ENCODE measurements at places on chromosomes 3 and 15.

DNA sequence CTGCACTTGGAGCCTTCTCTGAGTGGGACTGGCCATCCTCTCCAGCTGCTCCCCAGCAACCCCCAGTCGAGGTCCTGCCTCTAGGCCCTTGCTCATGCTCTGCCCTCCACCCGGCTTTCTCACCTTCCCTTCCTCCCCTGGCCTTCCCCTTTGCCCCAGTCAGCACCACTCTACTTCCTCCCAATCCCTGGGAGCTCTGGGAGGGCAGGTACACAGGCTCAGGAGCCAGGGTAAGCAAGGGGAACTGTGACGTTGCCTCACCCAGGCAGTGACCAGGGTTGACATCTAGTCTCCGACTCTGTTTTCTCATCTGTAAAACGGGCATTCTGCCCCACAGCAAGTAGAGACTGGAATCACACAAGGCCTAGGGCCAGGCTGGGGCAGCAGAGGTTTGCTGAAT lies 66.6 kb upstream of the TMEM115 start:
- no peak for DNase-seq

- DNase-seq, result no peak
These were observed 40.7 kb upstream of the VILL start for GRCh38 chr3:37949866-37950265.

GRCh38 chr3:32815841-32816438 lies 1.9 kb upstream of the TRIM71 start:
- no peak for DNase-seq

DNA sequence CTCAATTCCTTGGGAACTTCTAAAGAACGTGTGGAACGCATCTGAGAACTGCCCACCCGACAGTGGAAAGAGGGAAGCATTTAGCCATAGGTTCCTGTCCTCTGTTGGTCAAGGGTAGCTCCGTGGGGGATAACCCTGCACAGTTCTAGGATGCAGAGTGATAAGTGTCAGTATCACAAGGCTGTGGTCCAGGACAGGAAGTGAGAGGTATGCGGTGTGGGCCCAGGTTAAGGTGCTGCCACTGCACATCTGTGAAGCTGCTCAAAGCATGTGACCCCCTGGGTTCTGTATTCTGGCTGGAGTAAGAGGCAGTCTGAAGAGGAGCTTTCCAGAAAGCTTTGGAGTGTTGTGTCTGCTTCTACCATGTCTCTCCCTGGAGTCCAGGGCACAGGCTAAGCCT lies 51.7 kb upstream of the HES1 start:
- no peak for DNase-seq

DNA sequence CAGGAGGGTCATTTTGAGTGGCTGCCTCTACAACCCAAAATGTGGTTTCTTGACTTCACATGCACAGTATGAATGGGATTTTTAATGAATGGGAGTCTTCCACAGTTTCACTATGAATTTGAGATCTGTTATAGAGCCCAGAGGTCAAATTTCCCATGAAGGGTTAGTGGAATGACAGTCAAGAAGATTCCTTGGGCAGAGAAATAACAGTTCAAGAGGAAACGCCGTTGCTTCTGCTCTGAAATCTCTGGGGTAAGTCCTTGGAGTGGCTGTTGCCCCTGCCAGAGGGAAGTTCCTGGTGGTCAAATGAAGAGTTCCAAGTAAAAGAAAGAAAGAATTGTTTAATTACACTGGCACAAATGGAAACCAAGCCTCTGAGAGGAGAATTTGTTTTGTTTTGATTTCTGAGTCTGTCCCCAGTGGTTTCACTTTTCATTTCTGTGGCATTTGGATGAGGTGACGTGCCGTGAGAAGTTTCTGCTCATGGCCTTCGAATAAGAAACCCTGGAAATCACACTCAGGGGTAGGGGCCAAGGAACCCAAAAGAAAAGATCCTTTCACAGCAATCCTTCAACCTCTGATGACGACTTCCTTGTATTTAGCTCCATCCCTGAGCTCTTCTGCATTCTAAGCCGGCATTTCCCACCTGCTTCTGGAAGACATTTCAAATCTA lies 77.5 kb upstream of the IL12A start:
- no peak for DNase-seq

GRCh38 chr3:187774185-187774789 lies 29.0 kb upstream of the BCL6 start:
- no peak for DNase-seq

GRCh38 chr3:150146991-150147761 lies 176.5 kb upstream of the PFN2 start:
- DNase-seq, result peak; percentile 48

- DNase-seq, result no peak
These were observed 47.3 kb downstream of the SYNPR start for GRCh38 chr3:63325386-63325785.

GRCh38 chr3:179591313-179591712 lies 13.1 kb downstream of the MRPL47 start:
- DNase-seq, result no peak

GRCh38 chr3:11386465-11387113 lies 114.4 kb downstream of the ATG7 start:
- DNase-seq, result no peak

GRCh38 chr3:161674402-161674801 lies 177.8 kb downstream of the OTOL1 start:
- no peak for DNase-seq

GRCh38 chr3:150000641-150001040 lies 29.9 kb upstream of the PFN2 start:
- DNase-seq, result no peak
